ENCODE measurements at places on chromosomes 2 and 18.

GRCh38 chr2:44801289-44801840 lies 140.1 kb upstream of the SIX3 start:
- no peak for DNase-seq

- DNase-seq, result peak; percentile 44
These were observed 3.5 kb downstream of the ADCYAP1 start for GRCh38 chr18:907885-908757.

DNA sequence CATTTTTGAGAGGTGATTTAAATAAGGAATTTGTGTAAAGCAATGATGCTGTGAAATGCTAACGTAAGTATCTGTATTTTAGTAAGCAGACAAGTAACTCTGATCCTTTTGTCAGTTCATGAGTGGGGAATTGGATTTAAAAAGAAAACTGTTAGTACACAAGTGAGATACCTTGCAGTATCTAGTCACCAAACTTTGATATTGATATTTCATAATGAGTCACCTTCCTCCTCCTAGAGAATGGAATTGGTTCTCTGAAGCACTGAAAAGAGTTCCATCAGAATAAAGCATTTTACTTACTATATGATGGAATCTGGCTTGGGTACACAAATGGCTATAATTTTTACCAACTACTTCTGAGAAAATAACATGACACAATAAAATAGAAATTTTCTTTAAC lies 232.2 kb downstream of the ZNF804A start:
- DNase-seq, result no peak

DNA sequence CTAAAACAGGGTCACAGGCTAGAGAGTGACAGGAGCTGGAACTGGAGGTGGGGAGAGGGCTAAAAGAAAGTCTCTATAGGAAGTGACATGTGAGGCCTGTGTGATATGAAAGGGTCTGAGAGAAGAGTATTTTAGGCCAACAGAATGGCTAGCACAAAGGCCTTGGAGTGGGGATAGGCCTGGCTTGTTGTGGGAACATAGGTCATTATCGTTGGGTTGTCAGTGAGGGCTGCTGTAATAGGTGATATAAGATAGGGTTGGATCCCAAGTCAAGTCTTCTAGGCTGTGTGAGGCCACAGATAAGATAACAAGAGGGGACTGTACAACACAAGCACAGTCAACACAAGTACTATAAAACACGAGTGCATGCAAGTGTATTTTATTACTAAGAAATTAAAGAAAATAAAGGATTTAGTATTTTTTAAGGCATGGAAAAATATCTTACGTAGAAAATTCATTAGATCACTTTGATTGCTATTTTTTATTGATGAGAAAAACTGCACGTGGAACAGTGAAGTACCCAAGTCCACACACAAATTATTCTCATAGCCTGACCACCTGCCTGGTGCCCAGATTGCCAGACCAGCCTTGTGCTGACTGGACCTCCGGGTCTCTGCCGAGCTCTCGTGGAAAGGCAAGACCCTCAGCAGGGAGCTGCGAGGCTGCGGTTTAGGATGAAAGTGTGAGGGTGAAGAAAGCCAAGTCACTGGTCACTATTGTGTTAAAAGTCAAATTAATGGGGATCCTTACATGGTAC lies 14.1 kb downstream of the LTBP1 start:
- no peak for DNase-seq

GRCh38 chr18:41828137-41828536 lies 126.9 kb upstream of the PIK3C3 start:
- no peak for DNase-seq

GRCh38 chr2:17892770-17893534 lies 14.5 kb downstream of the KCNS3 start:
- no peak for DNase-seq

DNA sequence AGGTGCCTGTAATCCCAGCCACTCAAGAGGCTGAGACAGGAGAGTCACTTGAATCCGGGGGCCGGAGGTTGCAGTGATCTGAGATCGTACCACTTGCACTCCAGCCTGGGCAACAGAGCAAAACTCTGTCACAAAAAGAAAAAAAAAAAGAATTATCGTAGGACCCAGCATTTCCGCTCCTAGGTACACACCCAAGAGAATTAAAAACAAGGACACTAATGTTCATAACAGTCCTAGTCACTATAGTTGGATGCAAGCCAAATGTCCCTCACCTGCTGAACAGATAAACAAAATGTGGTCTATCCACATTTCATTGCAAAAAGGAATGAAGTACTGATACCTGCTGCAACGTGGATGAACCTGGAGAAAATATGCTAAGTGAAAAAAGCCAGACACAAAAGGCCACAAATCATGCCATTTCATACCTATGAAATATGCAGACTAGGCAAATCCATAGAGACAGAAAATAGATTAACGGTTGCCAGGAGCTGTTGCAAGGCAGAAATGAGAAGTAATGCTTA lies 21.2 kb downstream of the ADRA2B start:
- DNase-seq, result no peak

DNA sequence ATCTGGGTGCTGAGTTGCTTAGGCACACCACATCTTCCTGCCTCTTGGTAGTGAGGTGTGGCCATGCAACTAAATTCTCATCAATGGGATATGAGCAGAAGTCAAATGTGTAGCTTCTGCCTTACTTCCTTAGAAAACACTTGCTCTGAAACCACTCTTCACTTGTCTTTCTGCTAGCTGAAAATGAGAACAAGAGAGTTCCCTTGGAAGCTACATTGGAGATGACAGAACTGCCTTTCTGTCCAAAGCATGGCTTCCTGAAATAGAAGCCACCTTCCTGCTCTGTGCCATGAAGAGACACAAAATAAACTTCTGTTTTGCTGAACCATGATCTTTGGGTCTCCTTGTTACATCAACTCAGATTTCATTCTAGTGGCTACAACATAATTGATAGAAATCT lies 659.9 kb downstream of the IRS1 start:
- no peak for DNase-seq

- no peak for DNase-seq
These were observed 15.0 kb upstream of the IL1A start for GRCh38 chr2:112798979-112799975.

DNA sequence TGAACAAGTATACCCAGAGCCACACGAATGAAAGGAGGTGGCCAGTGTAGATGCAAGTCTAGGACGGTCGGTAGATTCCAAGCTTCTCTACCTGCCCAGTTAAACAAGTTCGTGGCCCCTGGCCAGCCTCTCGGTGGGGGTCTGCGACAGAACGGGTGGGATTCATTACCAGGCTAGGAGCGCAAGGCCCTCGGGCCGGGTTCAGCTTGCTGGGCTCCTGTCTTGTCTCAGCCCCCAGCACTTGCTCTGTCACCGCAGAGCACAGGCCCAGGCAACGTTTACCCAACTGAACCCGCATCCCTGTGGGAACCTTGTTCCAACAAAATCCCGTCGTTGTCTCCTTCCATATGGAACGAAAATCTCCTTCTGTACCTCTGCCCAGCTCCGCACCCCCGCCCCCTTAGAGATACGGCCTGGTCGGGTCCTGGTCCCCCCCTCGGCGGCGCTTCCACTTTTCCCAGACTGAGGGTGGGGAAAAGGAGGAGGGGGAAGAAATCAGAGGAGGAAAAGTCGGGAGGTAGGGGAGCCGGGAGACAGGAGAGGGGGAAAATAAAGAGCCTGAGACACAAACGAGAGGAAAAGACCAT lies 1.9 kb upstream of the EMX1 start:
- no peak for DNase-seq

DNA sequence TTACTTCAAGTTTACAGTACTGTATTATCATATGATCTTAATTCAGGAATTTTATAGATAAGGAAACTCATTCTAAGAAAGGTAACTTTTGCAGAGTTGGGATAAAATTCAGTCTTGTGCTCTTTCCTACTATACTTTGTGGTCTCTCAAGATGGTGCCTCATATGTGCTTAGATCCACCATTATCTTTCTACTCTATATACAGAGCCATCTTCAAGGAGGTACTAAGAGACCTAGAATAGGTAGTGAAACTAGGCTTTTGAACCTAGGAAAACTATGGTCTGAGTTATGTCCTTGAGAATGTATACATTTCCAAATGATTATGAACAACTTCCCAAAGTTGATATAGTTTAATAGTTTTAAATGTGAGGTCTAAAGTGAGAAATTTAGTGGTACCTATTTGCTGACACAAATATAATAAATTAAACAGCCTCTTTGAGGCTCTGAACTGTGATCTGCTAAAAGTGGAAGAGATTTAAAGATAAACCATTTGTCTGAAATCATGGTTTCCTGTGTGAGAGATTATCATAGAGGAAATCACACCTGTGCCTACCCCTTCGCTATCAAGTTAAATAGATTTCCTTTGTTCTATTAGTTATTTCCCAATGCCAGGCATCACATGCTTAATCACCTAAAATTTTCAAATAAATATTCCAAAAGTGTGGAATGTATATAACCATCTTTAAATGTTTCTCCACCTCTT lies 27.2 kb downstream of the ACAA2 start:
- no peak for DNase-seq

DNA sequence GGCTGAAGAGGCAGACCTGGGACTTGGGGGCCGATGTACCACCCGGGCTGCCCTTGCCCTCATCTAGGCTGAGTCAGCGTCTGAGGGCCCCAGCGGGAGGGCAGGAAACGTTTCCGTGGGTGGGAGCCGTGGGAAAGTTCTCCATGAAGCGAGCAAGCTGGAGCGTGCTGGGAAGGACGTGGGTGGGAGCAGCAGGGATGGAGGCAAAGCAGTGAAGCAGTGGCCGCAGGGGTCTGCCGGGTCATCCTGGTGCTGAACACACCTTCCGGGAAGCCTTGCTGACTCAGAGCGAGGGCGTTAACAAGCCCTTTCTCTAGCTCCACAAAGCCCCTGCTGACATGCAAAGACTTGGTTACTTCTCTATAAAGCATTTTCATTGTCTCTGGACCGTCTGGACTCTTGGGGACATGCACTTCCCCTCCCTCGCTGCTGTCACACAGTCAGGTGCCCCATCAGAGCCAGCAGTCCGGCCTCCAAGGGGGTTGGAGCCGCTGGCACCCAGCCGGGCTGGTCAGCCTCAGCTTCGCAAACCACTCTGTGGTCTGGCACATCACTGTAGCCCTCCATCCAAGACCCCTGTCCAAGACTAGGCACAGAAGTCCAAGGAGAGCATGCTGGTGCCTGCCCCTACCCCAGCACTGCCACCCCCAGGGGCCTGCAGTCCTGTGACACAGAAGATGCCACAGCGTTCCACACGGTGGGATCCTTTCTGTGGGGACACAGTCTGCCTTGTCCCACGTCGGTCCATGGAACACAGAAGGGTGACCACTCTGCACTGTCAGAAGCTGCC lies 115.1 kb upstream of the GPC1 start:
- no peak for DNase-seq

- DNase-seq, result no peak
These were observed 7.5 kb downstream of the GALNT1 start for GRCh38 chr18:35588995-35589394.

DNA sequence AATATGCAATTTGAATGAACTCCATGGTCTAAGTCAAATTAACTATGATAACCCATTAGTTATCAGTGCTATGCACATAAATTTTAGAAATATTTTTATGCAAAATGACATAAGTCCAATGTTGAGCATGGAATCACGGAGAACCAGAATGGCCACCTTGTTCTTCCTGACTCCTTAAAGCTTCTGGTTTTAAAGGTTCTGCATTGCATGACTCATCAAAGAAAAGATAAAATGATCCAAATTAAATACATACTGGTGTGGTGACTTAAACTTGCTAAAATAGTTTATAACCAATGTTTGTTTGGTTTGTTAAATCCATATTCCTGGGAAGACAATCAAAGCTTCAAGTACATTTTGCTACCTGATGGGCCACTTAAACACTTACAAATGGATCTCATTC lies 1146.9 kb upstream of the NRXN1 start:
- no peak for DNase-seq

DNA sequence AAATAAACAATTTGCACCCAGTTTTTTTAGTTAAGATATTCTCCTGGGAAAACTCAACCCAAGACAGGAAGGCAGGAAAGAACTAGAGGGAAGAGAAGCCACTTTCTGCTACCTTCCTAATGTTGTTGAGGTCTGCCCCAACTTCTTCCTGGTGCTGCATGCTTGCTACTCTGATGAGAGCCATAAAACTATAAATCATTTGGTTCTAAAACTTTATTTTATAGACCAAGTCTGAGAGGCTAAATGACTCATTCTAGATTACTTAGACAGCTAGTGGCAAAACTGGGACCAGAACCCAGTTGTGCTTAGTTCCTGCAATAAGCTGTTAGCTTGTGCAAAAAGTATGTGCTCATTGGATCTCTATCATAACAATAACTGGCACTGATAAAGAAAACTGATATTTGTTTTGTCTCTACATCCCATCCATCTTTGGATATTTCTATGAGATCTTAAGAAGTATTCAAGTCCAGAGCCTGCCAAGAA lies 344.9 kb upstream of the SLC14A2 start:
- DNase-seq, result no peak

DNA sequence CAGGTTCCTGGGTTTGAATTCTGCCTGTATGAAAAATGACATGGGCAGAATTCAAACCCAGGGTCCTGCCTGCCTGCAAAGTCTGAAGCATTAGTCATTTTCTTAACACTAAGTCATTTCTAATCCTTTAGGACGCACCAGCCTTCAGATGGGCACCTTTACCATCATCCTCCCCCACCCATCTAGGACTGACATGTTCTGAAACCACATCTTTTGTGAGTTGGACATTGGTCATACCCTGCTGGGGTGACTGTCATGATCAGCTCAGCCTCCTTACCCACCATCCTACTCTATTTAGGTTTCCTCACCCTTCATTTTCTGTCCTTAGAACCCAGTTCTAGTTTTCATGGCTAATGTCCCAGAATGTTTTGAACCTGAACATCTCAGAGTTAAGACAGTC lies 104.9 kb downstream of the TRIB2 start:
- DNase-seq, result no peak

GRCh38 chr2:230644356-230644935 lies 68.2 kb upstream of the CAB39 start:
- DNase-seq, result no peak

- DNase-seq, result no peak
These were observed 189.6 kb upstream of the GATA6 start for GRCh38 chr18:21979759-21980158.

DNA sequence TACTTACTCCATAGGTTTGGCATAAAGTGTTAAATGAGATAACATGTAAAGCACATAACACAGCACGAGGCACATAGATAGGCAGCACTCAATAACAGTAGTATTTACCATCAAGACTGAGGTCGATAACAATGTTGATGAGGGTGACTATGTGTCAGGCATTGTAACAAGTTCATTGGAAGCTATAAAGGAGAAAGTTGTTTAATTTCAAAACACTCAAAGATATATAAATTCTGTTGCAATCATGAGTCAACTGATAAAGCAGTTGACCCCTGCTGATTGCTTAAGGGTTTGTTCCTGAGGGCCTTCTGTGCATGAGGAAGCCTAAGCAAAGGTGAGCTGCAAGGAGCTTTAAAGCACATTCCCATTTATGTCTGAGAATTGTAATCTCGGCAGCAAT lies 760.5 kb downstream of the SATB2 start:
- no peak for DNase-seq

DNA sequence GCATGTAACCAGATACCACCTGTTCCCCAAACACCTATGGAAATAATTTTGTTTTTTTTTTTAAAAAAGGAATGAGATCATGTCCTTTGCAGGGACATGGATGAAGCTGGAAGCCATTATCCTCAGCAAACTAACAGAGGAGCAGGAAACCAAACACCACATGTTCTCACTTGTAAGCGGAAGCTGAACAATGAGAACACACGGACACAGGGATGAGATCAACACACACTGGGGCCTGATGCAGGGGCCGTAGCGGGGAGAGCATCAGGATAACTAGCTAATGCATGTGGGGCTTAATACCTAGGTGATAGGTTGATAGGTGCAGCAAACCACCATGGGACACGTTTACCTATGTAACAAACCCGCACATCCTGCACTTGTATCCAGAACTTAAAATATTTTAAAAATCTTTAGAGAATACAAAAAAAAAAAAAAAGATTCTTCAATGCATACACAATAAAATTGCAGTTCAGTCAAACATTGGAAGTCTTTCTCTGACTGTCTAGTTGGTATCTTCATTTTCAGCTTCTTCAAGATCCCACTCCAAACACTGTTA lies 11.6 kb upstream of the CASP10 start:
- no peak for DNase-seq
